ENCODE measurements at places on chromosomes 6 and 20.

DNA sequence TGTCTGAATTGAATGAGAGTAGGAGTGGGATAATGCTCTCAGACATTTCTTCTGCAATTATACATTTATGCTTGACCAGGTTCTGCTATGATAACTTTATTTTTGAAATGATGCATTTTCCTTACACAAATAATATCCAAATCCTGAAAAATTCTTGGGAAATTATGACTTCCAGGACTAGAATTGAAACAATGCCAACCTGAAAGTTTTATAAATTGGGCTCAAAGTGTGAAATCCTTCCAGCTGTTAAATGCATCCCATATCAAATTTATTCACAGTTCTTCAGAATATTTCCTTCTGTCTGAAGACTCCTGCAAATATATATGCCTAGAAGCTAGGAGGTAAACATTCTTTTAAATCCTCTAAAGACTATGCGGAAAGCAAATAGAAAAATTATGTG is 155.7 kb upstream of the EYA4 start:
- DNase-seq: no peak

DNA sequence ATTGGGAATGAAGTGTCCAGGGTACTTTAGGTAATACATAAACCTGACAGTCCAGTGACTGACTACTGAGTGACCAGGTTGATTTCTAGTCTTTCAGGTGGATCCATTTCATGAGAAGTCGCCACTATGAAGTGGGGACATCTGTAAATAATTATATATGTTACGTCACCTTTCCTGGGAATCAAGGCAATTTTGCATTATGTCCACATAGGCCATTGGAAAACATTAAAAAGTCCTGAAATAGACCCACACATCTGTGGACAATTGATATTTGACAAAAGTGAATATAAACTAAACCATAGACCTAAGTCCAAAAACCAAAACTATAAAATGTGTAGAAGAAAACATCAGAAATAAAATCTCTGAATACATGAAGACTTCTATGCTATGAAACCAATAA is 231.5 kb downstream of the C6orf118 start:
- DNase-seq: no peak

DNA sequence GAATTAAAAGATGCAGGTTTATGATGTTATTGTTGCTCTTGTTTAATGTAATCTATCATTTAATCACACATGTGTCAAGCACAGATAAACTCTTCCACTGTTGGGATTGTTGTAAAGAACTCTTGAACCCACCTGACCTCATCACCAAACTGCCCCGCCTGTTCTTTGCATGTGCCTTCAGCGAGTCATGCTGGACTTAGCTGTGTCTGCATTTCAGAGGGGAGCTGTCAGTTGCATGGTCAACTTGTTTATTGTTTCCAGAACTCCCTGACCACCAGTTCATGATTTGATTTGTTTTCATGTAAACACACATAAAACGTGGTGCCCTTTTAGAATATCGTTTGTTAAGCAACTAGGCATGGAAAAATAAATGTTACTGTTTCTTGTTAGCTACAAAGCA is 93.6 kb downstream of the KHDC1L start:
- no peak for DNase-seq

GRCh38 chr6:3343089-3343883 is 84.5 kb downstream of the PSMG4 start:
- DNase-seq: no peak

- no peak for DNase-seq
Measured at GRCh38 chr6:3352678-3353077, 93.9 kb downstream of the PSMG4 start.
